Breast epithelium (tissue), 4 donors: ENCODE measurements at places on chromosomes 7 and 10. TPM values are rescaled to one million over a fixed set of nuclear protein-coding genes. Genes with fewer than 3 reads are reported as not detected.

Gene NME8
- not detected for total RNA-seq

Gene SYPL1
- 96.2 TPM for total RNA-seq

- H3K27me3 ChIP-seq: no peaks in the 10 kb centered on the region
- no peak overlapping the region for H3K27ac ChIP-seq
- no peaks in the 10 kb centered on the region for H3K4me1 ChIP-seq
- no peaks in the 10 kb centered on the region for H3K36me3 ChIP-seq
Observed at GRCh38 chr10:112896722-112897121, 53.3 kb upstream of the TCF7L2 start.

Gene ANK3
- 10.2 TPM for total RNA-seq

Gene EGR2
- total RNA-seq: 9.2 TPM

DNA sequence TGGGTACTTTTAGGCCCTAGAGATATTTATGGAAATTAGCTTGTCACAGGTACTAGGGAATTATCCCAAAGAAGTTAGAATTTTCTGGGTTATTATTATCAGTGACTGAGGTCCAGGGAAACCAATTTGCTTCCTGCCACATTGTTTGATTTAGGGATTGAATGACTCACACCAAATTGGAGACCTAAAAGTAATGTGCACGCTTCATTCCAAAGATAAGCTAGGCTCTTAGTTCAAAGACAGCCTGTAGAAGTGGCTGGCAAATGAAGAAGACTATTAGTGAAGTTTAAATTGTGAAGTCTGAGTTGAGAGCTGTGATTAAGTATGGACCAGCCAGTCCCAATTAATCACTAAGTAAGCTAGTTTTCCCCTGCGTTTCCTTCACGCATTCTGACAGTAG is 188.1 kb upstream of the MYO3A start:
- H3K4me1 ChIP-seq: no peaks in the 10 kb centered on the region
- H3K27ac ChIP-seq: no peak overlapping the region
- H3K27me3 ChIP-seq: no peaks in the 10 kb centered on the region
- no peak for DNase-seq
- H3K4me3 ChIP-seq: no peak overlapping the region

Gene HNRNPF
- 213 TPM for total RNA-seq

Gene SPRN
- total RNA-seq: not detected
